RKO (cell line): ENCODE measurements at places on chromosomes 5 and 9.
A peak's percentile ranks its signal among the peaks of the same experiment; 100 is the strongest.

GRCh38 chr9:21964925-21965385 is 29.2 kb downstream of the CDKN2A start:
- no peak for DNase-seq

GRCh38 chr9:72808446-72808768 is 144.4 kb downstream of the ALDH1A1 start:
- no peak for DNase-seq

DNA sequence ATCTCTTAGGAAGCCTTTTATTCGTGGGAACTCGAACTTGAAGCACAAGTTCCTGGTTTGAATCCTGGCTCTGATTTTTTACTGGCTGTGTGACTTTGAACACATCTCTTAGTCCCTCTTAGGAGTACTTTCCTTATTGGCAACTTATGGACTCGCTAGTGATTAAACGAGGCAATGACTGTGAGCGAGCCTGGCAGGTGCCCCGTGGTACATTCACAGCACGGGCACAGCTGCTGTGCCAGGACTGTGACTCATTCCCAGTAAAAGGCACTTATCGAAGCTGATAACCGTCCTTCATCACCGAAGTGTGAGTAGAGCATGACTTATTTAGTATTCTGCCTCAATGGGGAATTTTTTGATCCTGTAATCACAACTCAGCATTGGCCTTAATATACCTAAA is 22.7 kb downstream of the CFAP90 start:
- DNase-seq = peak; percentile 14

DNA sequence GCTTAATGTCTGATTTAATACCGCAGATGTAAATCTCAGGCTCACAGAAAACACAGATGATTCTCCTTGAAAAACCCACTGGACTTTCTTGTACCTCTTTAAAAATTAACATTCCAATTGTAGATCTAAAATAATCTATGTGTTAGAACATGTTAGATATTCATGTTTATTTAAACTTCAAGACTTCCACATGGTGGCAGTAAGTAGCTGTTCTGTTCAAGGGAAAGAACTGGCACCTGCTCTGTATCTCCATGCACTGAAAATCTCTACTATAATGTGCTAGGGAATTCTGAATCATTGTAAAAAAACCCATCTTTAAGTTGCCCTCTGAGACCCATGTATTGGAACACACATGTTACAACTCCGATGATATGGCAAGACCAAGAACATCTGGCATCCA is 366.9 kb downstream of the DMRTA1 start:
- DNase-seq = peak; percentile 66

- no peak for DNase-seq
Observed at GRCh38 chr9:117979914-117980313, 275.7 kb downstream of the TLR4 start.

GRCh38 chr9:135050072-135050990 is 37.1 kb upstream of the OLFM1 start:
- no peak for DNase-seq

DNA sequence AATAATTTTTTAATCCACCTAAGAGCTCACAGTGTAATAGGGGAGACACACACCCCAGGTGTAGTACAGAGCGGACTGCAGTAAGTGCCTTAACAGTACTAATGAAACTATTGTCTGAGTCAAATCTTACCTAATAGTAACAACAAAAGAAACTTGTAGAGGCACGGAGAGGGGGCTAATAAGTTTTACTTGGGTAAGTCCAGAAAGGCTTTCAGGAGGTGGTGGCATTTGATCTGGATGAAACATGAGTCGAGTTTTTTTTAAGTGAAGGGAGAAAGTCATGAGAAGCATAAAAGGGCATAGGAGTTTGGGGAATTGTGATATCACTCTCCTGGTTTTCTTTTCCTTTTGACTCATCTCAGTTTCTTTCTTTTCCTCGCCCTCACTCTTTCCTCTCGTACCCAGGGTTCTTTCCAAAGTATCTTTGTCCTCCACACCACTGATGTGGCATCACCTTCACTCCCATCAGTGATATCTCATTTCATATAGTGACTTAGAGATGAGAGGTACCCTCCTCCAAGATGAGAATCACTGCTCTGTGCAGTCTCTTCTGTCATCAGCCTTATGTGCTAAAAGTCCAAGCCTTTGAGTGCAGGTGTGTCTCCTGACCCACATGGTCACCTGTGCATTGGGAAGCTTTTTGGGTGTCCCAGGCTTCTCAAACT is 2.0 kb downstream of the CTNNA1 start:
- no peak for DNase-seq

DNA sequence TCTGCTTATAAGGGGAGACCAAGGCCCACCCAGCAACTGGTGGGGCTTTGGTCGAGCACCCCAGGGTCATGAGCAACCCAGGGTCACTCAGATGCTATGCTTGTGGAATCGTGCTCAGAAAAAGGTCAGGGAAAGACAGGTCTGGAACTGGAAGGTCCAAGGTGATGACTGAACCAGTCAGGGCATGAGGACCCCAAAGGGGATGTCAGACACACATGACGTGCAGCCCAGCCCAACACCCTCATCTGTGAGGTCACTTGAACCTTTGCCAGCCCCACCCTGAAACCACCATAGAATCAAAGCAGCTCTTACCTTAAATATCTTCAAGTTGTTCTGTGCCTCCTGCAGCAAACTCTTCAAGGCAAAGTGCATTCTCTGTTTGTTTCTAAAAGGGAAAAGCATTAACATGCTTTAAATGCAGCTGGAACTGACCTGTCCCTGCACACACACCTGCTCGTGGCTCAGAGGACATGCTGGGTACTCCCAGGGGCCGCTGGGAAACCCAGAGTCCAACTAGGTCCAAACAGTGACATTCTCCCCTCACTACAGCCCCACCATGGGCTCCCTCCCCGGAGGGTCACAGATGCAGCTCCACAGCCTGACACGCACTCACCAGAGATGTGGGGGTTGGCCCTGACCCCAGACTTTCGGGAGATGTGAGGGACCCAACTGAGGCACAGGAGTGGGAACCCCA is 29.4 kb downstream of the IPPK start:
- DNase-seq = no peak

GRCh38 chr5:170095646-170096045 is 10.1 kb upstream of the FOXI1 start:
- DNase-seq = no peak

- no peak for DNase-seq
Observed at GRCh38 chr5:142073362-142073988, 35.1 kb upstream of the NDFIP1 start.

DNA sequence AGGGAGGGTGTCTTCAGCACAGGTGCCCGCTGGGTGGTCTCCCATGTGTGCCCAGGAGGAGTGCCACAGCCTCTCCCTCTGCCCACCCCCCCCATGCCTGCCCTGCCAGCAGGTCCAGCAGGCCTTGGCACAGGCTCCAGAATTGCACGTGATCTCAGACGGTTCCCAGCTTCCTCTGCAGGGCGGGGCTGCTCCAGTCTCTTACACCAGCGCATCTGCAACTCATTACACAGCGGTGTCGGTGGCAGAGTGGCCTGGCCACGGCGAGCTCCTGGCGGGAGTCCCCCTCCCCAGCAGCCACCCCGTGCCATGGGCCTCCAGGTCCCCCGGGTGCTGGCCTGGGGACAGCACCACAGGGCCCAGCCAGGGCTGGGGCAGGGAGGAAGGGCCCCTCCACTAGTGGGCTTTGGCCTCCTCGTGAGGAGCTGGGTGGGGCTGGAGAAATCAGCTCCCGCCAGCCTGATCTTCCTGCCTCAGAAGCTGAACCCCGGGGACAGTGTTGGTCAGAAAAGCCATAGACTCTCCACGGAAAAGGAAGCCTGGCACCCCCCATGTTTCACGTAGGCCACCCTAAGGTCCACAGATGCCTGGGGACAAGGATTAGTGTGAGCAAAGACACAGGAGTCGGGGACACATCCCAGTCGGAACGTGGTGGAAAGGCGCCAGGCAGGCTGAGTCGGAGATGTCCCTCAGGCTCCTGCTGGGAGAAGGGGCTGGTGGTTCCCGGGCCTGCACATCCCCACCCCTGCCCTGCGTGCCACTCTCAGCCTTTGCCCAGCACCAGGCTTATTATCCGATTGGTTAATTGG is 40.2 kb downstream of the RXRA start:
- DNase-seq = no peak

- DNase-seq = no peak
Observed at GRCh38 chr5:2756211-2757152, 5.0 kb upstream of the IRX2 start.

GRCh38 chr9:89484475-89485404 is 13.2 kb downstream of the SEMA4D start:
- peak; percentile 25 for DNase-seq

GRCh38 chr9:113266174-113266573 is 9.2 kb downstream of the CDC26 start:
- peak; percentile 34 for DNase-seq

GRCh38 chr5:153030755-153031725 is 459.4 kb upstream of the GRIA1 start:
- no peak for DNase-seq

GRCh38 chr5:124888622-124889485 is 142.4 kb upstream of the ZNF608 start:
- DNase-seq = no peak

- no peak for DNase-seq
Observed at GRCh38 chr5:63125392-63125791, 546.8 kb downstream of the LRRC70 start.

GRCh38 chr5:67493676-67494075 is 297.1 kb upstream of the CD180 start:
- DNase-seq = peak; percentile 14
